Activated CD4-positive, alpha-beta T cell treated with anti-CD3 and anti-CD28 coated beads, Interleukin-2, amount 10 ng/mL, durations not matched to agents 7 days and 5 days (primary cell): ENCODE measurements at places on chromosomes 3 and 15. TPM values are rescaled to one million over a fixed set of nuclear protein-coding genes. Genes with fewer than 3 reads are reported as not detected.

SLC12A8 gene
- total RNA-seq: 0.10 TPM

DNA sequence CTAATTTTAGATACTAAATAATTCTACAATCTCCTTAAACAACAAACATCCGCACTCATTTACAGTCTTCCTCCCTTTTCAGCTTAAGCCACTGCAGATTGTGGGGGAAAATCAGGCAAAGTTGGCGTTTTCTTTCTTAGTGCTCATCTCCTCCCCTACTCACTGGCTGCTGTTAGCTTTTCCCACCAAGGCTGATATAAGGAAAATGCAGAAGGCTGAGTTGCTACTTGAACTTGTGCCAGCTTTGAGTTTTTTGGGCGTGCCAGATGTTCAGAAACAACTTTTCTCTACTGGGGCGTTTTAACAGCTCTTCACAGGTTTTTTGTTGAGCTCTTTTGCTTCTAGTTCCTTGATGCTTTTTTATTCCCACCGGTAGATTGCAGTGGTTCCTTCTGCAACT is 222.0 kb downstream of the PYDC2 start:
- no peak for DNase-seq

DNA sequence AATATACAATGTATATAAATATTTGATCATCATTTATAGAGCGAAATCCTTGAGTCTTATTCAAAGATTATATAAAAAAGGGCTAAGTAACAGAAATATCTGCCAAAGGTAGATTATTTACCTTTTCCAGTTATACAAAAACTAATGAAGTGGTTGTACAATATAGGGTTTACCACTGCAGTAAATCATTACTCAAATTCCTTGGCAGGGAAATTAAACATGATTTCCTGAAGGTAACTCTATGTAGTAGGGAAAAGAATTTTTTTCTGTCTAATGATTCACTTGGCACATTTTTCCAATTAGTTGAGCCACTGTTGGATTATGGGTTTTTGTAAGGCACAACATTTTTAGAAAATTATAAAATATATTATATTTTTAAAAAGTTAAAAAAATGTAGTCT is 129.6 kb downstream of the NR2F2 start:
- DNase-seq: no peak

MASP1 gene
- not detected for total RNA-seq

SCN11A gene
- 0.05 TPM for total RNA-seq

DNA sequence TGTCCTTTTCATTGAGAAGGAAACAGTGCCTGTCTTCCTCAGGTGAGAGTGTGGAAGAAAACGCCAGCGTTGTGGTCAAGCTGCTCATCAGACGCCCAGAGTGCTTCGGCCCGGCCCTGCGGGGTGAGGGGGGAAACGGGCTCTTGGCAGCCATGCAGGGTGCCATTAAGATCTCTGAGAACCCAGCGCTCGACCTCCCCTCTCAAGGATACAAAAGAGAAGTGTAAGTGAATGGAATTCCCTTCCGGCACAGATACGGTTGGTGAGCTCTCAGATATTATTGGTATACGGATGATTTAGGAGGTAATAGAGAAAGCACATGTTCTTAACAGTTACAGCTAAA is 245.7 kb upstream of the CHRM5 start:
- DNase-seq: no peak

KCNH8 gene
- not detected for total RNA-seq

DNA sequence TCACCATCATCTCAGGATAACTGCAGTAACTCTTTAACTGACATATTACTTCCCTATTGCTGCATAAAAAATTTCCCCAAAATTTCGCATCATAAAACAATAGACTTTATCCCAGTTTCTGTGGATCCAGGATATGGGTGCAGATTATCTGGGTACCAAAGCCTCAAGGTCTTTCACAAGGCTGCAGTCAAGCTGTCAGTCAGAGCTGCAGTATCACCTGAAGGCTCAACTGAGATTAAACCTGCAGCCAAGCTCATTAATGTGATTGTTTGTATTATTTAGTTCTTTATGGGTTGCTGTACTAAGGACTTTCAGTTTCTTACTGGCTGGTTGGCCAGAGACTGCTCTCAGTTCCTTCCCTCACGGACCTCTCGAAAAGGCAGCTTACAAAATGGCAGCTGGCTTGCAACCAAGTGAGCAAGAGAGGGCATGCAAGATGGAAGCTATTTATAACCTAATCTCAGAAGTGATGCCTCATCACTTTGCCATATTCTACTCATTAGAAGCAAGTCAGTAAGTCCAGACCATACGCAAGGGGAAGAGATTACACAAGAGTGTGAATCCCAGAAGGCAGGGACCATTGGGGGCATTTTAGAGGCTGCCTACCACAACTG is 54.9 kb downstream of the DCUN1D1 start:
- no peak for DNase-seq

CAMP gene
- not detected for total RNA-seq

CRYBG3 gene
- total RNA-seq: 6.2 TPM

GRCh38 chr3:111769110-111769991 is 89.7 kb upstream of the PHLDB2 start:
- DNase-seq: no peak
